CD4-positive, alpha-beta T cell treated with Interferon alpha-2 for 1 hour (primary cell): ENCODE measurements at places on chromosomes 3 and 15.
A peak's percentile ranks its signal among the peaks of the same experiment; 100 is the strongest.

DNA sequence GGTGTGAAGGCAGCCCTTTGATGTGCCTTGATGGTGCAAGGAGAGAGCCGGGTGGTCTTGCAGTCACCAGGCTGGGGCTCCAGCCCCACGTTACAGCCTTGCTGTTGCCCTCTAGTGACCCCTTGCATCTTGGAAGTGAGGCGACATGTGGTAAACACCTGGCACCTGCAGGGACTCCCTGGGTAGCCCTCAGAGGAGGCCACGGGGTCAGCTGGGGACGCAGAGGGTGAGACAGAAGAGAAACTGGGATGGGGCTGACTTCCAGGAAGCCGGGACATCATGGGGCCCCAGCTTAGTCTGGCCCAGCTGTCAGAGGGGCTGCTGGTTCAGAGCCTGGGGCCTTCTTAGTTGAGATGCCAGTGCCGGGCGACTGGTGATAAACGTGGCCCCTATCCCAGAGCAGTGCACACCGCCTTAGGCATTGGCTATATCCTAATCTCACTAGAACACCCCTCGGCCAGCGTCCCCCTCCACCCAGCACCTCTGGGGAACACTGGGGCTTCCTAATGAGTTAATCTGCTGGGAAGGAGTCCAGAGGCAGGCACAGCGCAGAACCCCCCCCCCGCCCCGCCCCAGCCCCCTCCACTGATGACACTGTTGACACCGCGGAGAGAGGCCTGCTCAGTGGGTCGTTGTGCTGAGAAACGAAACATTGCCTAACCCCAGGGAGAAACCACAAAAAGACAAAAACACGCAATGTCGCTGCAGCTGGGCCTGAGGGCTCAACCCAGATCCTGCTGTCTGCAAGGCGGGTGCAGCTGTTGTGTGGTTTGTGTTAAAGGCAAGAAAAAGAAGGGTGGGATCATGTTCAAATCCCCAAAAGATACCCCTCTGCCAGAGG, 60.5 kb upstream of the KLF13 start:
- peak; percentile 86 for DNase-seq

GRCh38 chr15:40452296-40453090, 11.7 kb downstream of the BAHD1 start:
- no peak for DNase-seq

- DNase-seq: no peak
These were observed 44.9 kb downstream of the EPHB1 start for GRCh38 chr3:134839990-134840389.

DNA sequence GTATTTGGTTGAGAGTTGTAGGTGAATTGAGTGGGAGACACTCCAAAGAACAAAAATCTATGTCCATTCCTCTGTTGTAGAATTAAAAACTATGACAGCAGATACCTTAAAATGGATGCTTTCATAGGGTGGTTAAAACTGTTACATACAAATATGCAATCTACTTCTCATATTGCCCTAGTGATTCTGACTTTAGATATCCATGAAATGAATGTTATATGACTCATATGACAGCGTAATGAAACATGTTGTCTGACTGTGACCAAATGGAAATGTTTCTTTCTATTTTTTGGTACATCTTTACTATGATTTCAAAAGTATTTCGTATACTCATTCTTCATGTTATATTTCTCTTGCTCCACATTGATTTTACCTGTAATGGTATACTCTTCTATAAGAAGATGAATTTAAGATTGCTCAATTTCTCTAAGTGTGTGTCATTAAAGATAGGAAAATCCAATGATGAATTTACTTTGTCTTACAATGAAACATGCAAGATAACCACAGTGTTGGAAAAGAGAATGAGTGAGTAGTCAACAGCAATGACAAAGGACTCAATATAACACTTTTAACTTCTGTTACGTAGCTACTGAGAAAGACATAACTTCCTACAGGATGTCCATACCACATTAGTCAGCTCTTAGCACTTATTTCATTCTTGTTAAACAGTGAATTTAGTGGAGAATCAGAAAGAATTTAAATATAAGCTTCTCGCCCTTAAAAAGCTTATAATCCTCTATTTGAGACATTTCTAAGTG, 79.3 kb upstream of the LSAMP start:
- DNase-seq: no peak

- no peak for DNase-seq
These were observed 1.8 kb upstream of the RPP25 start for GRCh38 chr15:74958320-74958907.

DNA sequence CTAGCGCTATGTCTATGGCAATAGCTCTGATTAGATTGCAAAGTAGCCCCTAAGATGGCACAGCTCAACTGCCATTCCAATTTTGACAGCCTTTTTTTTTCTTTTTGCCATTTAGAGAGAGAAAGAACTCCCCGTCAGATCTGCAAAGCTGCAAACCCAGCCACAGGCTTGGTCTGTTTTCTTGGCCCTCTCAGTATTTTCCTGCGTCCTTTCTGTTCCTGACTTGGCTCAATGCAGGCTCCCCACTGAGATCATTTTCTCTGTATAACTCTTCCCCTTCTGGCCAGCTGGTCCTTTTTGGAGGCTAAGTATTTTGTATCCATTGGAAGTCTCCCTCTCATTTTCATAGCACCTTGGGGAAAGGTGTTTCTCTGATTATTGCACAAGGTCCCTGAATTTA, 386.7 kb downstream of the UNC13C start:
- no peak for DNase-seq

DNA sequence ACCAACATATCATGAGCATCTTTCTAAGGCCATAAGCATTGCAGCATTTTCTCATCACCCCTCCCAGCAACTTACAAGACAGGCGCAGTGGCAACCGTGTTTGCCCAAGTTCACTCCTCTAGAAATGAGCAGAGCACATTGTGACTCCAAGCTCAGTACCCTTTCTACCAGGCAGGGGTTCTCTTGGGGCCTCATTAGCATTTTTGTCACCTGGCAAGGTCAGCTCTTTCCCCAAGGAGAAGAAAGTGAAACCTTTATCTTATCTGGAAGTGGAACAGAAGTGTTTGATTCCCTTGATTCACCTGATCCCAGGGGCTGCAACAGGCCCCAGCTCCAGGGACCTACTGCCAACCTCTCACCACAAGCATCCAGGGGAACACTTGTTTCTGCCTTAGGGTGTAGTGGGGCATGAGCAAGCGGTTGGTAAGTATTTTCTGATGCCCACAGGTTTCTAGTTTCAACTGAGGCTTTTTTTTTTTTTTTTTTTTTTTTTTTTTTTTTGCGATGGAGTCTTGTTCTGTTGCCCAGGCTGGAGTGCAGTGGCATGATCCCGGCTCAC, 44.0 kb upstream of the HERC1 start:
- DNase-seq: no peak

DNA sequence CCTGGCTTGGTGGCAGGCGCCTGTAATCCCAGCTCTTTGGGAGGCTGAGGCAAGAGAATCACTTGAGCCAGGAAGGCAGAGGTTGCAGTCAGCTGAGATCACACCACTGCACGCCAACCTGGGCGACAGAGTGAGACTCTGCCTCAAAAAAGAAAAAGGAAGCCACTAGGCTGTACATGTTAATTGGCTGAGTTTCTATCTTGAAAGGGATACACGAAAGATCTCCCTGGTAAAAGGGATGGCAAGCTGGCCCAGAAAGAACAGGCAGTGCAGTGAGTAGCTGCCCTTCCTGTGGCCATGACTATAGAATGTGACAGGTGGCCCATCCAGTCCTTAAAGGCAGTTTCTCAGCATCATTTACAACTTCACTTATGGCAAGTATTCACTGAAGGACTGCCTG, 12.3 kb downstream of the LRIG1 start:
- no peak for DNase-seq

DNA sequence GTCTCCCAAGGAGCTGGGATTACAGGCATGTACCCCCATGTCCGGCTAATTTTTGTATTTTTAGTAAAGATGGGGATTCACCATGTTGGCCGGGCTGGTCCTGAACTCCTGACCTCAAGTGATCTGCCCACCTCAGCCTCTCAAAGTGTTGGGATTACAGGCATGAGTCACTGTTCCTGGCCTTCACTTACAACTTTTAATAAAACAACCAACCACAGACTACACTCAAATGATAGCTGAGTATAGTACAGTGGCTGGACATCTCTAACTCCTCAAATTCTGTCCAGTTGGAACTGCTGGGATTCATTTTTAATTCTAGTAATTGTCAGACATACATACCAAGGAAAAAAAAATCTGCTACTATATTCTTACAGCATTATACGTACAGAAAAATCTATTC, 71.0 kb downstream of the PBRM1 start:
- DNase-seq: no peak

DNA sequence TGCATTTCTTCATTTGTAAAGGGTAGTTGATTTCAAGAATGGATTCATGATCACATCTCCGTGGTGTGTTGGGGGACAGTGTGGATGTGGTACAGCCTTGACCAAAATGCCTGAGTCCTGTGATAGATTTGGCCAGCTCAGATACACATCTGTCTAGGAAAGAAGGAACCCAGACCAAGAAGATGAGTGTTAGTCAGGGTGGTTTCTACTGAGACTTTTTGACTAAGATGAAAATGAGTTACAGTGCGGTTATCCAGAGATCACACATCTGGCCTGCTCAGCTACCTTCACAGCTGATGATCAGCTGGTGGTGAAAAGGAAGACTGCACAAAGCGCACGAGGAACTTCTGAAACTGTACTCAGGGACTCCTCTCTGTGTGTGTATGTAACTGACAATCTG, 68.0 kb downstream of the FNDC3B start:
- peak; percentile 55 for DNase-seq

GRCh38 chr3:118055381-118055780, 979.3 kb downstream of the IGSF11 start:
- DNase-seq: no peak

GRCh38 chr15:67834581-67835296, 5.1 kb downstream of the RNU6-1 start:
- DNase-seq: no peak
